H1 (cell line): ENCODE measurements at places on chromosomes 6 and 20.
A peak's percentile ranks its signal among the peaks of the same experiment; 100 is the strongest.

DNA sequence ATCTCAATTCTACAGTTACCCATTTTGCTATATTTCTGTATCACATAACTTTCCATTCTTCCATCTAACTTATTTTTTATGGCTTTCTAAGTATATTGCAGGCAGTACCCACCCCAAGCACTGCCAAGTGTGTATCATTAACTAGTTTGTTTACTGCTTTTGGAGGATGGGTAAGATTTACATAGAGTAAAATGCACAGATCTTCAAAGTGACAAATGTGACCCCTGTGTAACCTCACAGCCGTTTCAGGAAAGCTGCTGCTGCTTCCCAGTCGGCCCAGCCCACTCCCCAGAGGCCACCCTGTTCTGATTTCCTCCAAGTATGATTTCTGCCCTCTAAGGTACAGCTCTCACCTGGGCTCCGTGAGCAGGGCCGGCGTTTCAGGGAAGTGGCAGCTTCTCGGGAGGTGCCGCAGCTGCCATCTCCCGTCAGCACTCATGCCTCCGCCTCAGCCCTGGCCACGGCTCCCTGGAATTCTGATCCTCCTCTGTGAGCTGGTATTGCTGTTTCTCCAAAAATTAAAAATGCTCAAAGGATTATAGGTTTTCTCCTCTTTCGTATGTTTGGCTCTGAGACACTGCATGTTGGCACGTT is 15.0 kb upstream of the MAP1LC3A start:
- no peak overlapping the region for H3K27ac ChIP-seq
- H3K27me3 ChIP-seq: no peaks in the 10 kb centered on the region
- H3K4me1 ChIP-seq: peaks cover 8% of the 10 kb centered on the region
- no peak for DNase-seq
- 0 out of 2 replicates have a peak, but pooled peaks cover 2% of the 10 kb centered on the region for H3K36me3 ChIP-seq

- peak overlapping the region; percentile 39; the same call in 1 of the 2 replicates for H3K27ac ChIP-seq
- H3K4me3 ChIP-seq: no peak overlapping the region
- no peaks in the 10 kb centered on the region for H3K36me3 ChIP-seq
- H3K27me3 ChIP-seq: no peaks in the 10 kb centered on the region
- DNase-seq: no peak
- peaks cover 4% of the 10 kb centered on the region for H3K4me1 ChIP-seq
Measured at GRCh38 chr6:25369433-25370177, 90.4 kb downstream of the CARMIL1 start.

DNA sequence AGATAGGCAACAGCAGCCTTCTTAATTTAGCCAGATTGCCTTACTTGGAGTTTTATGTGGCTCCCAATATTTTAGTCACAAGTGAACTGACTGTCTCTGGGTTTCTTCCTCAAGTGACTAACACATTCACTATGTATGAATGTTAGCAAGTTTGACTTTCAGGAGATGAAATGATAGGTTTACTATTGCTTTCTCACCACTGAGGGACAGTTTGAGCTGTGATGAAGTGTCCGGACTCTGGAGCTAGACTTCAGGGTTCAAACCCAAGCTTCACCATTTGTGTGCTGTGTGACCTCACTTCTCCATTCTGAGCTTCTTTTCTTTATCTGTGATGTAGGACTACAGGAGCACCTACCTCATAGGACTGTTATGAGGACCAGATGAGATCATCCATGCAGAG is 8.2 kb downstream of the DHX35 start:
- DNase-seq: no peak
- H3K36me3 ChIP-seq: peaks cover 25% of the 10 kb centered on the region
- no peaks in the 10 kb centered on the region for H3K27me3 ChIP-seq
- no peaks in the 10 kb centered on the region for H3K4me1 ChIP-seq
- H3K4me3 ChIP-seq: no peak overlapping the region

- H3K4me1 ChIP-seq: no peaks in the 10 kb centered on the region
- H3K27me3 ChIP-seq: no peaks in the 10 kb centered on the region; the same call in 1 of the 2 replicates
- no peak for DNase-seq
- no peak overlapping the region for H3K27ac ChIP-seq
Measured at GRCh38 chr20:12056839-12057238, 139.1 kb downstream of the BTBD3 start.

DNA sequence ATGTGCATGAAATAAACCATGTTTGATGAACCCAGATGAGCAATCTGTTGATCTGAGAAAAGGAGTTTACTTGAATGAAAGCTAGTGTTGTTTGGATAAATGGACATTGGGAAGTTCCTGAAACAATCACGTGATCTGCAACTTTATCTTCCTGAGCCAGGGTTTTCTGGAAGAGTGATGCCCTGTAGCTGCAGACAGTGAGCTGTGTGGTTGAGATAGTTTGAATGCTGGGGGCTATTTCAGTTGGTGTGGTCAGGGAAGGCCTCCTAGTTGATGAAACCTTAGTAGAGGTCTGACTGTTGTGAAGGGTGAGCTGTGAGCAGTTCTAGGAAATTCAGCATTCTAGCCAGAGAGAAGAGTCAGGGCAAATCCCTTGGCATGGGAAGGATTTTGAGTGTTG is 643.7 kb downstream of the UTRN start:
- no peak overlapping the region for H3K4me3 ChIP-seq
- H3K27me3 ChIP-seq: no peaks in the 10 kb centered on the region
- no peaks in the 10 kb centered on the region for H3K36me3 ChIP-seq

DNA sequence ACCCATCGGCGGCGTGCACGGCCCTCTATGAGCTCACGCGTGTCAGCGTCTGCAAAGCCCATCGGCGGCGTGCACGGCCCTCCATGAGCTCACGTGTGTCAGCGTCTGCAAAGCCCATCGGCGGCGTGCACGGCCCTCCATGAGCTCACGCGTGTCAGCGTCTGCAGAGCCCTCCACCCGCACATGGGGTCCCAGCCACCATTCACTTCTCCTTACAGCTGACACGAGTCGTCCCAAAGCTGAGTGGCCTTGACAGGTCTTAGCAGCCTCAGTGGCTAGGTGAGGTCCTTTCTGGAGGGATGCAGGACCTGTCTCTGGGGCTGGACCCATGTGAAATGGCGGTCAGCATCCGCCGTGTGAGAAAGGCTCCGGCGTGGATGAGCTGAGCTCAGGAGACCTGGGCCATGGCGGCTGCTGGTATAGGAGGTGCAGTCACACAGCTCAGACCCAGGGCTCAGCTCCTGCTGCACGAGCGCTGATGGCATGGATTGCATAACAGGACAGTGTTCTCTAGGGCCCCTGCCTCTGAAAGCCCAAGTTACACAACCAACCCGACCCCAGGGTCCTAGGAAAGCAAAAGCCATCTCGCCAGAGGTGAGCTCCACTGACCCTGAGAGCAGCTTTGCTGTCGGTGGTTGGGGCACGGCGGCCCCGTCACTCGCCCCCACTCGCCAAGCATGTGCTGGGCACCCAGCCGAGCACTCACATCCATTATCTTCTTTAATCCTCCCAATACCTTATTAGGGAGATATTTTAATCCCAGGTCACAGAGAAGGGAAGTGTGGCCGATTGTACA is 38.9 kb downstream of the DLL1 start:
- no peaks in the 10 kb centered on the region for H3K4me1 ChIP-seq
- no peak overlapping the region for H3K4me3 ChIP-seq
- no peak for DNase-seq
- H3K27ac ChIP-seq: no peak overlapping the region

- no peaks in the 10 kb centered on the region for H3K27me3 ChIP-seq
- H3K27ac ChIP-seq: no peak overlapping the region
- DNase-seq: no peak
Measured at GRCh38 chr6:154606457-154606856, 96.0 kb upstream of the CNKSR3 start.

DNA sequence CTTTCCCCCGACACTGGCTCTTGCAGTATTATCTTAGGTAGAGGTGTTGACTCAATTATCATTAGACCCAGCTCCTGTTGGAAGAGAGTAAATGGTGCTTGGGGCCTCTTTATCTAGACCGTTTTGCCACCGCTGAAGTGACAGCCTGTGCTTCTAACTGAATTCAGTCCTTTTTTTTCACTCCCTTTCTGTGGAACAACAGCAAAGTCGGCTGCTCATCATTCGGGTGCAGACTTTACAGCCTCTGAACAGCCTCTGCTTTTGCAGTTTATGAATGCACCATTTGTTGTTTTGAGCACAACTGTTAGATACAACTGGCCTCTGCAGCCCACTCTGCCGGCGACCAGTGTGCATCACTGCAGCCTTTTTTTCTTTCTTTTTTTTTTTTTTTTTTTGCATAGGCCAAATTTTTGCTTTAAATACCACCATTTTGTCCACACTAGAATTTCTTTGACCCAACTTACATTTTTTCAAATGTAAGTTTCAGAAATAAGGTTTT is 35.8 kb downstream of the RREB1 start:
- peaks cover 39% of the 10 kb centered on the region for H3K4me1 ChIP-seq
- no peak overlapping the region for H3K27ac ChIP-seq
- H3K27me3 ChIP-seq: no peaks in the 10 kb centered on the region
- H3K36me3 ChIP-seq: no peaks in the 10 kb centered on the region
- no peak overlapping the region for H3K4me3 ChIP-seq

- no peaks in the 10 kb centered on the region for H3K4me1 ChIP-seq
- H3K27me3 ChIP-seq: no peaks in the 10 kb centered on the region
Measured at GRCh38 chr6:90103056-90103800, 193.4 kb downstream of the BACH2 start.

DNA sequence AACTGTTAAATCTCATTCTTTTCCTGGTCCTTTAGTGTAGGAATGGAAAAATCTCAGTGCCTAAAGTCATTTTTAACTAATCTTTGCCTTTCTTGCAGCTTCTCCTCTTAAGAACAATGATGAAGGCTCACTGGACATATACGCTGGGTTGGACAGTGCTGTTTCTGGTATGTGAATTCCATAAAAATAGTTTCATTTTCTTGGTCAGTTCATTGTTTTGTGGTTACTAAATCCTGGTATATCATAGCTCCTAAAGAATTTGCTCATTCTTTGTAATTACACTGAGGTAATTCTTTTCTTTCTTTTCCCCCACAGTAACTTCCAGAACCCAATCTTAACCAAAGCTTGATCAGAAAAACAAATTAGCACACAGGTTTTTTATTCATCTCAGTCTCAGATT is 23.4 kb downstream of the CASP8AP2 start:
- no peak for DNase-seq
- no peak overlapping the region for H3K27ac ChIP-seq
- no peak overlapping the region for H3K4me3 ChIP-seq

DNA sequence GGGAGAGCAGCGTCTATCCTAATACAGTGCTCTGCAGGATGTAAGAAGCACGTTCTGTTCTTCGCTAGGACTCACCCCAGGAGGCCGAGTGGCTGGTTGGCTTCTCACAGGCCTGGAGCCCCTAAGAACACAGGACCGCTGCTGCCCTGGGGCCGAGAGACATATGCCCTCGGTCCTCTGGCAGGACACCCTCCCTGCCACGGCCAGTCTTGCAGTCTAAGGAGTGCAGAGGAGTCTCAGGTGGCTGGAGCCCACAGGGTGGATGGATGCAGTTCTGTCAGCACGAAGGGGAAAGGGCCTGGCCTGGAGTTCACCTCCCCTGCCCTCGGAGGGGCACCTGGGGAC is 96.5 kb downstream of the SMOC2 start:
- no peaks in the 10 kb centered on the region for H3K36me3 ChIP-seq
- no peaks in the 10 kb centered on the region for H3K27me3 ChIP-seq
- DNase-seq: no peak

DNA sequence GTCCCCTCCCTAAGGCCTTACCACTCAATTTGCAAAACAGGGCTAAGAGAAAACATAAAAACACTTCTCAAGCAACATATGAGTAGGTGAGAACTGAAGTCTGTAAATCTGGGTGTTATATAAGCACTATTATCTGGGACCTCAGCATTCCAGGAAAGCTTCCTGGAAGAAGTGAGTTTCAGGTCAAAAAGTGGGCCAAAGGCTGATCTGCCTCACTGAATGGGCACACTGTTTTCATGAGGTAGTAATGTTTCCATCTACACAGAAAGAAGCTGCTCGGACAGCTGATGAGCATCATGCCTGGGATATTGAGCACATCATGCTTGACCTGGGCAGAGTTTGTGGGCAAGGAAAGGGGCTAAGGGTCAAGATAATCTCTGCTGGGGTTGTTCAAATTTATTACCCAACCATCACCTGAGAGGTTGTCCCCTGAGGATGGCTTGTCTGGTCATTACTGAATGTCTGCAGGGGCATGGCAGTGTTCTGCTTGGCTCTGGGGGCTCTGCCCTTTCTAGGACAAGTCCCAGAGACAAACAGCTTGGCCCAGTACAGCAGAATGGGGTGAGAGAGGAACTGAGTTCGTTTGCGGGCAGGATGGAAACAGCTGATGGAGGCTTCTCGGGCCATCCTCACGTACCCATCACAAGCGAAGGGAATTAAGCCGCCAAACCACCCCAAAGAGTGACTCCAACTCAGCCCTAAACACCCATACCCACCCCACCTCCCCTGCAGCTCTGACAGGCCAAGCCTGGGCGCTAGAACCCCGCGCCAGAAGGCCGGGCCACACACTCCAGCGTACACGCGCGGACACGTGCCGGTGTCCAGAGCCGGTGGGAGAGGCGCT is 1.2 kb upstream of the SYNJ2 start:
- peaks cover 18% of the 10 kb centered on the region for H3K4me1 ChIP-seq
- peak overlapping the region; percentile 64; the same call in 1 of the 2 replicates for H3K4me3 ChIP-seq
- no peak for DNase-seq
- H3K27me3 ChIP-seq: peaks cover 10% of the 10 kb centered on the region; the same call in 1 of the 2 replicates
- H3K27ac ChIP-seq: no peak overlapping the region

GRCh38 chr6:30768634-30769087 is 24.3 kb upstream of the IER3 start:
- no peak overlapping the region for H3K4me3 ChIP-seq
- DNase-seq: no peak
- no peak overlapping the region for H3K27ac ChIP-seq
- peaks cover 11% of the 10 kb centered on the region for H3K4me1 ChIP-seq
- H3K36me3 ChIP-seq: no peaks in the 10 kb centered on the region
- no peaks in the 10 kb centered on the region for H3K27me3 ChIP-seq

GRCh38 chr6:25928562-25929324 is 1.7 kb downstream of the SLC17A2 start:
- H3K27me3 ChIP-seq: no peaks in the 10 kb centered on the region
- no peak overlapping the region for H3K27ac ChIP-seq
- H3K4me1 ChIP-seq: no peaks in the 10 kb centered on the region
- no peaks in the 10 kb centered on the region for H3K36me3 ChIP-seq
- H3K4me3 ChIP-seq: no peak overlapping the region

DNA sequence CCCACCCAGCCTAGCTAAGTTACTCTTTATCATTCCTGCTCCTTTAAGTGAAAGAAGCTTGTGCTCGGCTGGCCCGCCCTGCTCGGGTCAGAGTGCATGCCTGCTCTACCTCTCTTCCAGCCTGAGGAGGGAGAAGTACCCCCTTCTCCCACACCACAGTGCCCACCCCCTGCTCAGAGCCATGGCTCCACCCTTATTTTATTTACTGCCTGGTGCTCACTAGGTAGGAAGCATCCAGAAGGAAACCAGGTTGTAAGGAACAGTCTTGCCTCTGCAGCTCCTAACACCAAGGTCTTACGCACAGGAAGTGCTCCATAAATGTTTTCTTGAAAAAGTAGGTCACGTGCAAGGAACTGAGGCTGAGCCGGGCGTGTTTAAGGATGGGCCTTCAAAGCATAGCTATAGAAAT is 105.7 kb upstream of the SNX9 start:
- no peaks in the 10 kb centered on the region; the same call in 1 of the 2 replicates for H3K4me1 ChIP-seq
- H3K4me3 ChIP-seq: no peak overlapping the region
- H3K36me3 ChIP-seq: no peaks in the 10 kb centered on the region
- no peak for DNase-seq
- no peak overlapping the region for H3K27ac ChIP-seq
- H3K27me3 ChIP-seq: no peaks in the 10 kb centered on the region
